ENCODE measurements at places on chromosomes 2 and 18.
A peak's percentile ranks its signal among the peaks of the same experiment; 100 is the strongest.

GRCh38 chr2:128390256-128390990, 71.8 kb upstream of the HS6ST1 start:
- no peak for DNase-seq

GRCh38 chr2:166360906-166361305, 14.8 kb downstream of the SCN9A start:
- DNase-seq, result no peak

DNA sequence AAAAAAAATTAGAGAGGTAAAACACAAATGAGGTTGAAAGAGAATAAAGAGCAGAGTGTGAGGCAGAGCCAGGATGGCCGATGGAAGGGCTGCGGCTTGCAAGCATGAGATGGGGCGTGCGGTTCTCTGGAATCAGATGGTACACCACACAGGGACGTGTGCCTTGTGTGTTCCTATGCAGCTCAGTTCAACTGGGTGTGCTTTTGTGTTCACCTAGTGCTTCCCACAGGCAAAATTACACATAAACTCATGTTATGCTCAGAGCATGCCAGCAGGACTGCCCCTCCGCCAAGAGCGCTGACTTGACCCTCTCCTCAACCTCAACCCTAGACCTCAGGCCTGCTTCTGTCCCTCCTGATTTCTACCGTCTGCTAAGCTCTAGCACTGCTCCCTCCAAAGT, 24.4 kb downstream of the STARD7 start:
- DNase-seq, result no peak

GRCh38 chr2:118374974-118375755, 286.9 kb downstream of the INSIG2 start:
- no peak for DNase-seq

DNA sequence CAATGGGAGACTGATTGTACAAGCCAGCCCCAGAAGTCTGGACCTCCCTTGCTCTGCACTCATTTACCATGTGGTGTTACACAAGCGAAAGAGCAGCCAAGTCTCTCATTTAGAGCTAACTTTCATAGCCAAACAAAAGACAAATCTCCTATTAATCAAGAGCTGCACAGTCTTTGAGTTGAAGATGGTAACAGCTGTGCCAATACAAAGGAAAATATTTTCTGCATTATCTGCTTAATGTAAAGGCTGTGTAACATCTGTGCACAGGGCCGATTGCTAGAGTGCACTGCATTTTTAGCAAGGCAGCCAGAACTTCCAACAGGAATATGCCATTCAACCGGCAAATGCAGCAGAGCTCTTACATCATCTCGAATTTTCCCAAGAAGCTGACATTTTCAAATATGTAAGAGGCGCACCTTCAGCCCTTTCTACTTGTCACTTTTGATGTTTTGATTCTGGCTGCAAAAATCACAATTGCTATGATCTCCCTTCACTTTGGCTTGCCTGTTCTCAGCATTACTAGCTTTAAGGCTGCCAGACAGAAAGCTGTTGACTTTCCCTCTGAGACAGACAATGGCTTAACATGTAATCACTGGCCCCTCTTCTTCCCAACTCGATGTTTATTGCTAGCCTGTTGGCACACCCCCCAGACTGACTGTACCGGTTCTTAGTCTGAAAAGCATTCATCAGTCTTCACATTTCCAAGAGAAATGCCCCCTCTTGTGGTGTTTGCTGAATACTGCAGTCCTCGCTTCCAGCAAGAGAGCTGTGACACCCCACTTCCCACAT, 96.9 kb upstream of the TANK start:
- DNase-seq, result peak; percentile 75

GRCh38 chr18:12255626-12256026, 1.5 kb downstream of the CIDEA start:
- no peak for DNase-seq

DNA sequence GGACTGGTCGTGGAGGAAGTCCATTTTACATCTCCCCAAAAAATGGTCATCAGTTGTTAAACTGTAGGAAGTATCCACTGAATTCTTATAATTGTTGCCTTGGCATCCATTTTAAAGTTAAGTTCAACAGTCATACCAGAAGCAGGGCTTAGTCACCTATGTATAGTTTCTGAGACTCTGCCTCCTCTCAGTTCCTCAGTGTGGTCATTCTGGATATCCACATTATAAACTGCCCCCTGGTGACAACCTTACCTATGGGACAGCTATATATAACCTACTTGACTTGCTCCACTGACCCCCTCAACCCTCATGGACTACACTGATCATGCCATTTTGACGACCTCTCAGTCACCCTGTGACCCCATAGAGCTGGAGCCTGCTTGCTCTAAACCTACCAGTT, 617.0 kb downstream of the LRP1B start:
- DNase-seq, result no peak

DNA sequence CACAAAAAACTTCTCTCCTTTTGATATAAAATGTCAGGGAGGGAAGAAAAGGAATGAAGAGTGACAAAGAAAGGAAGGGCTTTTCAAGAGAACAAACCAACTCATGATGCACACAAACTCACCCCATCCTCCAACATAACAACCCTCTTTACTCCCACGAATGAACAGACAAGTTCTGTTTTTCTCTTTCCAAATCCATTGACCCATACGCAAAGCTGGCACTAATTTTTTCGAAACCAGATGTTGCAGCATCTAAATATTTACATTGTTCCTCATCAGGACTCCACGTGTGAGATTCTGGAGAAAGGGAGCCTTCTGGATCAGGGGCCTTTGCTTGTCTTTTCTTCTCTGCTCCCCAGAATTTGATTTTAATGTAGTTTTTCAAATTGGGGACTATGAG, 143.3 kb upstream of the BCL2L11 start:
- DNase-seq, result no peak

- DNase-seq, result no peak
Observed at GRCh38 chr2:133377021-133377481, 191.2 kb downstream of the NCKAP5 start.

GRCh38 chr18:70397259-70397925, 108.5 kb downstream of the SOCS6 start:
- DNase-seq, result no peak

DNA sequence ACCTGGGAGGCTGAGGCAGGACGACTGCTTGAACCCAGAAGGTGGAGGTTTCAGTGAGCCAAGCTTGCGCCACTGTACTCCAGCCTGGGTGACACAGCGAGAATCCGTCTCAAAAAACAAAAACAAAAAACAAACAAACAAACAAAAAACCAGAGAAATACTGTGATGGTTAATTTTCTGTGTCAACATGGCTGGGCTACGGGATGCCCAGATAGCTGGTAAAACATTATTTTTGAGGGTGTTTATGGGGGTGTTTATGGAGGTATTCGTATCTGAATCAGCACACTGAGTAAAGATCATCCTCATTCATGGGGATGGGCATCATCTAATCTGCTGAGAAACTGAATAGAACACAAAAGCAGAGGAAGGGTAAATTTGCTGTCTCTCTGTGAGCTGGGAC, 40.8 kb upstream of the COX7A2L start:
- no peak for DNase-seq

DNA sequence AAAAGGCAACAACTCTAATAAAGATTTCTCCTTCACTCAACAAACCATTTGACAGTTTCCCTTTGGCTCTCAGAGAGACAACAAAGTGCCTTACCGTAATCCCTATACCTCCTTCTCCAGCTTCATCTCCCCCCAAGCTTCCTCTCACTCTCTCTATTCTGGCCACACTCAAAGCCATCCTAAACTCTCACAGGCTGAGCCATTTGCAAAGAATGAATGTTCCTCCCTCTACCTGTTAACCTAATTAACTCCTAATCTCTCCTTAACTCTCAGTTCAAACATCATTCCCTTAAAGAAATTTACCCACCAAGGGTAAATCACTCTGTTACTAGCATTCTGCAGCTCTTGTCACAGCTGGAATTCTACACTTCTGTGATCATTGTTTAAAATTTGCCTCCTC, 38.2 kb downstream of the GFPT1 start:
- no peak for DNase-seq

GRCh38 chr2:101325425-101325824, 16.9 kb upstream of the RNF149 start:
- DNase-seq, result no peak

- no peak for DNase-seq
Observed at GRCh38 chr2:129627437-129627836, 352.0 kb upstream of the RAB6C start.

GRCh38 chr2:11669454-11670291, at the start of gene NTSR2:
TSS of gene NTSR2 (minus strand) at chr2:11670195. CDS start at chr2:11670129, 66 bp downstream.
- no peak for DNase-seq

DNA sequence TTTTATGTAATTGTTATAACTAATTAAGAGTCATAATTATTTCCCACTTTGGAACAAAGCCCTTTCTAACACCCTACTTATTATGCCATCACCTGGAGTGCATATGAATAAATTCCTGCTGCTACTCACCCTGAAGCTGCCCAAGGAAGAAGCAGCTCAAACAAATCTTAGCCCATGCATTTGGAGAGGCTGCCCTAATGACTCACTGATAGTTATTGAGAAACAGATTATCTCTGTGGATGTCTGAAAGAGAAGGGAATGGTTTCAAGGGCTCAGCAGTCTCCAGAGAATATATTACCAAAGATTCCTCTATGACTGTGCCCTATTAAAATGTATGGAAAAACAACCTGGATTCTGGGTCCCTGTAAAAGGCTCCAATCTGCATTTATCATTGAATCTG, 81.0 kb downstream of the GPR39 start:
- DNase-seq, result no peak

- DNase-seq, result no peak
Observed at GRCh38 chr2:39433586-39434195, 3.4 kb downstream of the MAP4K3 start.

GRCh38 chr2:147865560-147865959, 20.7 kb downstream of the ACVR2A start:
- no peak for DNase-seq

DNA sequence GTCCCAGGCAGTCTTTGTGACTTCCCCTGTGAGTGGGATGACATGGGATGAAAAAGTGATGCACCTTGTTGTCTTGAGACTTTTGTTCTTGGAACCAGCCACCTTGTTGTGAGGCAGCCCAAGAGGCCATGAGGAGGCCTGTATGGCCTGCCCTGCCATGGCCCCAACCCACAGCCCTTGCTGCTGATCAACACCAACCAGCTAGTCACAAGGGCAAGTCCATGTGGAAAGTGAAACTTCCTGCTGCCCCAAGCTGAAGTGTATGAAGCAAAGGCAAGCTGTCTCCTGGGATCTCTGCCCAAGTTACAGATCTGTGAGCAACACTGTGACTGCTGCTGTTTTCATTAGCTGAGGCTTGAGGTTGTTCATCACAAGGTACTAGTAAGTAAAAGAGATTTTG, 21.6 kb downstream of the TMEM18 start:
- DNase-seq, result no peak

- DNase-seq, result no peak
Observed at GRCh38 chr18:34911661-34912384, 129.4 kb upstream of the MAPRE2 start.

DNA sequence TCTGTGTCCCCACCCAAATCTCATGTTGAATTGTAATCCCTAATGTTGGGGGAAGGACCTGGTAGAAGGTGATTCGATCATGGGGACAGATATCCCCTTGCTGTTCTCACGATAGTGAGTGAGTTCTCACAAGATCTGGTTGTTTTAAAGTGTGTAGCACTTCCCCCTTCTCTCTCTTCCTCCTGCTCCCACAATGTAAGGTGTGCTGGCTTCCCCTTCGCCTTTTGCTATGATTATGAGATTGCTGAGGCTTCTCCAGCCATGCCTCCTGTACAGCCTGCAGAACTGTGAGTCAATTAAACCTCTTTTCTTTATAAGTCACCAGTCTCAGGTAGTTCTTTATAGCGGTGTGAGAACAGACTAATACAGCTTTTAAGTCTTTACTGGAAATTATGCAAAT, 193.3 kb upstream of the RBBP8 start:
- DNase-seq, result no peak

DNA sequence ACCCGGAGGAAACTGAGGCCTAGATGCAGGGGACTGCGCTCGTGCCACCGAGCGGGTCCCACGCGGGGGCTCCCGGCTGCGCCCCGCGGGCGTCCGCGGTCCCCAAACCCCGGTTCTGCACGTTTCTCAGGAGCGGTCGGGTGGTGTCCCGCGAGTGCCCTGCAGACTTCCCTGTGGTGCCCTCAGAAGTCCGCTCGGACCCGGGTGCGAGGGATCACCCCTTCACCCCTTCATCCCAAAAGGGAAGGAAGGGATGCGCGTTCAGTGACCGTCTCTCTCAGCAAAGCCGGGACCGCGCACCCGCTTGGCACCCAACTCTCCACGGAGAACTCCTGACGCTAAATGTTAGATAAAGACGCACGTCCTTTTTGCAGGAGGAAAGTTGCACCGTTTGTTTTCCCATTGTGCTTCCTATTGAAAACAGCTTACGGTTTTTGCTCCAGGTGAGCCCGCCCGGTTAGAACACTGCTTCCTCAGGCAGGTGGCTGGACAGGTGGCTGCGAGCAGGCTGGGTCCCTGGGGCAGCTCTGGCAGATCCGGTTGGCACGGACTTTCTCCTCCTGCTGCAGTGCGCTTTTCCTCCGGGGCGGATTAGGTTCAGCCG, 779 bp downstream of the DGKD start:
- peak; percentile 23 for DNase-seq

- DNase-seq, result no peak
Observed at GRCh38 chr2:62136956-62137830, 58.7 kb upstream of the B3GNT2 start.

DNA sequence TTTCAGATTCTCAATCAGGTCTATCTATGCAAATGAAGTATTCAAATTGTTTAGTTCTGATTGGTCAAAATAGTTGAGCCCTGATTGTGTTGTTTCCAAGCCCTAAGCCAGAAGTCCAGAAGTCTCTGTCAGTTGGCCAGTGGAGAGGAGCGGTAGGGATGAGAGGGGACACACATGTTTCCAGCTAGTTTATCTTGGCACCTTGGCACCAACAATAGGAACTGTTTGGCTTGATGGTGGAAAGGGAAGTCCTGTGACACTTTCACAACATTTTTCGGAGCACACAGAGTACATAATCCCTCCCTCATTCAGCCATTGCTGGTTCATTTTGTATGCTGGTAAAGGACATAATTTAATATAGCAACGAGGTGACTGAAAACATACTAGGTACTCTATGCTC, 1661.6 kb downstream of the SUCLG1 start:
- DNase-seq, result no peak

- DNase-seq, result no peak
Observed at GRCh38 chr2:227819398-227819697, 5.7 kb downstream of the CCL20 start.

GRCh38 chr2:7670905-7671641, 753.9 kb downstream of the RNF144A start:
- DNase-seq, result no peak
